ENCODE measurements at places on chromosomes 3 and 15.

DNA sequence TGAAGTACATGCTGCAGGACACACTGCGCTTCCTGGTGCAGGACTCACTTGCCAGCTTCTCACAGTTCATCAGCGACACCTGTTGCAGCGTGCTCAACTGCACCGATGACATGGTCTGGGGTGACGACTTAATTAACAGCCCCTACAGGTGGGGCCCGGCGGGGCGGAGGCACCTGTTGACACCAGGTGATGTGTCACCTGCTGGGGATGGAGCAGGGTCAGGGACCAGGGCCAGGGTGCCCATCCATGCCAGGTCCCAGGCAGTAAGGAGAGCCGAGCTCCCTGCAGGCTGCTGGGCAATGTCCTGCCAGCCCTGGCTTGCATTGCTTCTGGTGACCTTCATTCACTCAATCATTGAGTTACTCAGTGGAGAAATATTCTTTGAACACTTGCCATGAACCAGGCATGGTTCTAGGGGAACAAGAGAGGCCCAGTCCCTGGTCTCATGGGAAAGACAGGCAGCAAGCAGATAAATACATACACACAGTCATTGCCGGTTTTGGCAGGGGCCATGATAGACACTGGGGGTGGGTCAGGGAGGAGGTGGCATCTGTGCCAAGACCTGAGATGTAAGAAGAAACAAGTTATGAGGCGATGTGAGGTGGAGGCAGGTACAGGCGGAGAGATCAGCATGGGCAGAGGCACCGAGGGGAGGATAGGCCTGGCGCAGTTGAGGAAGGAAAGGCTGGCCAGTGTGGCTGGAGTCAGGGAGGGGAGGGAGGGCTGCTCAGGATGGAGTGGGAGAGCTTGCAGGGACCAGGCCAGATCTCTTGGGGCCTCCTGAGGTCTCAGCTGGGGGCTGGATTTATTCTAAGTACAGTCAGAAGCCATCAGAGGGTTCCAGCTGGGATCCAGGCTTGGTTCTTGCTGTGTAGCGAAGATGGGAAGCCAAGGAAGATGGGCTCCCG is 30.8 kb downstream of the DNAH1 start:
- peak; percentile 88 for DNase-seq

DNA sequence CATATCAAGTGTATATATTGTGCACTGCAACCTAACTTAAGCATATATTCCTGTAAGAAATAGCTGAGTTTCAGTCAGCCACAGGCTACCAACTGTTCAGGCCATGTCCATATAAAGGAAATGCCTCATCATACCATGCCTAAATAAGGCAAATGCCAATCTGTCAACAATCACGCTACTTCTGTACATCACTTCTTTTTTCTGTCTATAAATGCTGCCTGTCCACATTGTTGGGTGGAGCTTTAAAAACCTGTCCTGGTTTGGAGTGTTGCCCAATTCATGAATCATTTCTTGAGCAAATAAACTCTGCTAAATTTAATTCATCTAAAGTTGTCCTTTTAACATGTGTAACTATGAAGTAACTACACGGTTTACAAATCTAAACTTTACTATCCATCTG is 1091.9 kb downstream of the NSUN3 start:
- DNase-seq = no peak

DNA sequence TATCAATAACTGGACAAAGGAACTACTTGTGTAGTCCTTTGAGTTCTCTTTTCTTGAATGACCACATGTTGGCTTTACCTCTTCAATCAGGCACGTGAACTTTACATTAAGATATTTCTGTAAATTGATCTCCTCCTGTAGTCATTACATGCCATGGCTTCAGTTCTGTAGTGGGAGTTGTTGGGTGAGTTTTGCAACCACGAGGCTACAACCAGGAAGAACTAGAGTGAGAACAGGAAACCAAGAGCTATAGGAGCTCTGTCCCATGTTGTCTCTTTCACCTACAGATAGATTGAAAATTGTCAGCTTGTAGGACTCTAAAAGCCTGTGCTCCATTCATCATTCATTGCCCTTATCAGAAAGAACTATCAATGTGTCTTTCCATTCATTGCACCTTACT is 2.0 kb downstream of the RSRC1 start:
- no peak for DNase-seq

GRCh38 chr3:183252973-183253527 is at the start of gene B3GNT5:
Gene B3GNT5, plus strand, starts transcription at chr3:183253253. Its CDS starts 16,546 bp downstream, at chr3:183269799.
- DNase-seq = no peak

DNA sequence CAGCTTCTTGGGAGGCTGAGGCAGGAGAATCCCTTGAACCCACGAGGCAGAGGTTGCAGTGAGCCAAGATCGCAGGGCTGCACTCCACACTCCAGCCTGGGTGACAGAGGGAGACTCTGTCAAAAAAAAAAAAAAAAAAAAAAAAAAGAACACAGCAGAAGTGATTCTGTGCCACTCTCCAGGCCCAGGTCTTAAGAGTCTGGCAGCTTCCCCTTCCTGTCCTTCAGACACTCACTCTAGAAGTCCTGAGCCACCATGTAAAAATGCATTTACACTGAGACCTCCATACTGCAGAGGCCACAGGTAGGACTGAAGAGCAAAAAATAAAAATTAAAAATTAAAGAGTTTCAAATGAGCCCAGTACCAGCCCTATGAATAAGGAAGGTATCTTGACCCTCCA is 11.8 kb upstream of the CDV3 start:
- DNase-seq = no peak

Measured in AG08395 (cell line).